ENCODE measurements at places on chromosomes 7 and 10.

DNA sequence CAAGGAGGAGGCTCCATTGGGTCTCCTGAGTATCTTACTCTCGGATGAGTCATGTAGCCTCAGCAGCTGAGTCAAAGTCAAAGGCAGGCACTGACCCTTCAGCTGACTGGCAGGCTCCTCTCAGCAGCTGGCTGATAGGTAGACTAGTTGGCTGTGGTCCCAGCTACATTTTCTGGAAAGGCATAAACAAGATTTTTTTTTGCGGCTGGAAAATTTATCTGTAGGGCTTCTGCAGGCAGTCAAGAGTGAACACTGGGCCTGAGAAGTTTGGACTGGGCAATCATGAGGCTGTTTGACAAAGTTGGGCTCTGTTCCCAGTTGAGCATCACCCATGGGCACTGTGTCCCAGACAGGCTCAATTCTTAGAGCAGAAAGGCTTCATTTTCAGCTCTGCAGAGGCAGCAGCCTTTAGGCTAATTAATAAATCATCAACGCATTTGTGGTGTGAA, 796.2 kb downstream of the CCSER2 start:
- DNase-seq = no peak

GRCh38 chr7:99098824-99099498, 44.9 kb downstream of the SMURF1 start:
- no peak for DNase-seq

DNA sequence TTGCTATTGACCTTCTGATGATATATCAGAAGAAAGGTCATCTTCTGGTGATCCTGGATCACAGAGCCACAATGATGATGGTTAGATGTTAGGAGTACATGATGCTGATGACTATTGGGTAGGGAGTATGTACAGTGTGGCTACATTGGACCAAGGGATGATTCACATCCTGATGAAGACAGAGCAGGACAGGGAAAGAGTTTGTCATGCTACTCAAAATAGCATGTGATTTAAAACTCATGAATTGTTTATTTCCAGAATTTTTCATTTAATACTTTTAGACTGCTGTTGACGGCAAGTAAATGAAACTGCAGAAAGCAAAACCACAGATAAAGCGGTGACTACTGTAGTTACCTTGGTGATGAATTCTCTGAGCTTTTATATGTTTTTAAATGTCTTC, 397.3 kb downstream of the PPP1R3A start:
- DNase-seq = no peak

DNA sequence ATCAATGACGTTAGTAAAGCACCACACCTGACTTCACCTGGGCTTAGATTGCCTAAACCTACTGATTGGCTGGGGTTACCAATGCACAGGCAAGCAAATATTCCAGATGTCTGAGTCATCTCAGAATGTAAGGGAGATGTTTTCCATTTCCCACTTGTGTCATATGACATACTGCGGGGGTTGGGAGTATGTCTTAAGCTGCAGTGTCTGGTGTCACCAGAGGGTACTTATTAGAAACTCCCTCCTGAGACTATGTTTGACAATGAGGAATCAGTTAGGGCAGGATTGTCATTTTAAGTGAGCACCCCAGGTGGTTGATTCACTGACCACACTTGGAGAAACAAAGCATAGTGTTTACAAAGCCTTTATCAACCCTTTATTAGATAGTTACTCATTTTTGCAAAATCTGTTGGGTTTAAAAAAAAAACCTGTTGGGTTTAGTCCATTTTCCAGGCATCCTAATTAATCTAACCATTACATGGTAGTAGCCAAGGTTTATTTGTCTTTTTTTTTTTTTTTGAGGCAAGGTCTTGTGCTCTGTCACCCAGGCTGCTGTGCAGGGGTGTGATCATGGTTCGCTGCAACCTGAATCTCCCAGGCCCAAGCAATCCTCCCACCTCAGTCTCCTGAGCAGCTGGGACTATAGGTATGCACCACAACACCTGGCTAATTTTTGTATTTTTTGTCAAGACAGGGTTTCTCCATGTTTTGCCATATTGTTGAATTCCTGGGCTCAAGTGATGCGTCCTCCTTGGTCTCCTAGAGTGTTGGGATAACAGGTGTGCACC, 72.5 kb downstream of the CDK6 start:
- DNase-seq = no peak

GRCh38 chr7:90607196-90607595, 11.1 kb downstream of the CDK14 start:
- DNase-seq = no peak

- DNase-seq = no peak
Observed at GRCh38 chr10:32400961-32401360, 45.0 kb upstream of the CCDC7 start.

- DNase-seq = no peak
Observed at GRCh38 chr7:47572939-47573757, 8.8 kb downstream of the TNS3 start.

DNA sequence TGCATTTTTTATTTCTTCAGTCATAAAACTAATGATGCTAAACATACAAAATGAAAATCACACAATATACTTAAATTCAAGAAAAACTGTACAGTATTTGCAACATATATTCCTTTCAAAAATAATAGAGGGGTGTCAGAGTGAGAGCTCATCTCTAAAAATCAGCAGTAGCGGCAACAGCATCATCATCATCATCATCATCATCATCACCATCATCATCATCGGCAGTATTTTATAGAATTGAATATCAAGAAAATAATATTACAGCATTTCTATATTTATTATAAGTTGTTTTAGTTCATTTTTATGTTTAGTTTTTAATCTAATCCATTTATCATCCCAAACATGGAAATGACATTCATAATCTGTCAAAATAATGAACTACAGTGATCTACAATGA, 67.4 kb upstream of the PPP1R3A start:
- no peak for DNase-seq

DNA sequence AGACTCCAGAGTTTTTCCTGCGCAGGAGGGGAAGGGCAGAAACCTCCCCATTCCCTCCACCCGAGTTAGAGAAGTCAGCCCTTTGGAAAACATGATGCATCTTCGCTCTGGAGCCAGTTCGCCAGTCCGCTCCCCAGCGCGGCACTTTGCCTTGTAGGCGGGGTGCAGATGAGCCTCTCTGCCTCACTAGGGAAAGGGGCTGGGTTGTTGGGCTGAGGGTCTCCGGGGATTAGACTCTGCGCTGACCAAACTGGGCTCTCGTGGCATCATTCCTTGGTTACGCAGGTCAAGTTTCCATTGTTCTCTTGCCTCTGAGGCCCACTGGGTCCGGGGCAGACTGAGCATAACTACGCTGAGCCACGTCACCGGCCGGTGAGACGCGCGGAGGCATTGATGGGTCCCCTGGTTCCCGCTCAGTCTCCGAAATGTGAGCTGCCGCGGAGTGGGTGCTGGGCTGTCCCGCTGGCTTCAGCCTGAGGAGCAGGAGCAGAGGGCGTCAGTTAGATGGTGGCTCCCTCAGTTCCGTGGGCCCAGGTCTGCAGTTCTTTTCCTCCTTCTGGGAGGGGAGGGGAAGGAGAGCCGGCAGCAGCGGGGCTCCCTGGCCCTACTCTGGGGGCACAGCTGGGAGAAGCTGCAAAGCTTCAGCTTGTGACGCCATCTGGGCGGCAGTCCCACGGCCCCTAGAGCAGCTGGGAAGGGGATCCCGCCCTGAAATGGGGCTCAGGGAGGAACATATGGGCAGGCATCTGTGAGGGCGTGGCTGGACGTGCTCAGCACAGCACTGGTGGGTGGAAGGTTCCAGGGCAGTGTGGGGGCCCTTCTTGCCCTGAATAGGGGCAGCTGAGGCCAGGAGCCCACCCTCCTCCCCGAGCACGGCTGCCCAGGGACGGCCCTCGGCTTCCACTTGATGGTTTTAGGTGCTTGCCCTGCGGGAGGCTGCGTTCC, 121.3 kb upstream of the BTBD16 start:
- no peak for DNase-seq

- no peak for DNase-seq
Observed at GRCh38 chr10:119221201-119221600, 13.8 kb downstream of the GRK5 start.

GRCh38 chr7:76318488-76319353, 16.2 kb downstream of the HSPB1 start:
- DNase-seq = peak; percentile 78

DNA sequence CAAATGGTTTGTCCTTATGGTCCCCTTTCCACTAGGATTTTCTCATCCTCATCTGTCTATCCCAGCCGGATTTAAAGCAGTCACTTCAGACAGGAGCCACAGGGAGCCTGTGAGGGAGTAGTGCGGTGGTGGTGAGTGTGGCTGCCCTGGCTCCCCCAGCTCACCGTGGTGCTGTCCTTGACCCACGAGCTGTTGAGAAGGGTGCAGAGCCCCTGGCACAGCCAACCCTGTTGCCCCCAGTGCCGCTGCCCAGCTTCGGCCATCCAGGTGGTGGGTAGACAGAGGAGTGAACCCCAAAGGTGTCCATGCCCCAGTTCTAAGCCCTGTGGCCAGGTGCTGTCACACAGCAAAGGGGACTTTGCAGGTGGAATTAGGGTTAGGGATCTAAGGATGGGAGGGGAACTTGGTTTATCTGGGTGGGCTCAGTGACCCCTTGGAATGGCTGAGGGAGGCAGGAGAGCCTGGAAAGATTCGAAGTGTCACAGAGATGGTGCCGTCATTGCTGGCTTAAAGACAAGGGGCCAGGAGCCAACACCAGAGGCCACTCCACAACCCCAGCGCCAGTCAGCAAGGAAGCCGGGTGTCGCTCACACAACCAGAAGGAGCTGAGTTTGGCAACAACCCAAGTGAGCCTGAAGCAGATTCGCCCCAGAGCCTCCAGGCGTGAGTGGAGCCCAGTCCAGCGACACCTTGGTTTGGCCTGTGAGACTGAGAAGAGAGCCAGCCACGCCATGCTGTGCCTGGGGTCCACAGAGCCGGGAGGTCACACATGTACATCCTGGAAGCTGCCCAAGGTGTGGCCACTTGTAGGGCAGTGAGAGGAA, 142.4 kb downstream of the ADCY1 start:
- no peak for DNase-seq

DNA sequence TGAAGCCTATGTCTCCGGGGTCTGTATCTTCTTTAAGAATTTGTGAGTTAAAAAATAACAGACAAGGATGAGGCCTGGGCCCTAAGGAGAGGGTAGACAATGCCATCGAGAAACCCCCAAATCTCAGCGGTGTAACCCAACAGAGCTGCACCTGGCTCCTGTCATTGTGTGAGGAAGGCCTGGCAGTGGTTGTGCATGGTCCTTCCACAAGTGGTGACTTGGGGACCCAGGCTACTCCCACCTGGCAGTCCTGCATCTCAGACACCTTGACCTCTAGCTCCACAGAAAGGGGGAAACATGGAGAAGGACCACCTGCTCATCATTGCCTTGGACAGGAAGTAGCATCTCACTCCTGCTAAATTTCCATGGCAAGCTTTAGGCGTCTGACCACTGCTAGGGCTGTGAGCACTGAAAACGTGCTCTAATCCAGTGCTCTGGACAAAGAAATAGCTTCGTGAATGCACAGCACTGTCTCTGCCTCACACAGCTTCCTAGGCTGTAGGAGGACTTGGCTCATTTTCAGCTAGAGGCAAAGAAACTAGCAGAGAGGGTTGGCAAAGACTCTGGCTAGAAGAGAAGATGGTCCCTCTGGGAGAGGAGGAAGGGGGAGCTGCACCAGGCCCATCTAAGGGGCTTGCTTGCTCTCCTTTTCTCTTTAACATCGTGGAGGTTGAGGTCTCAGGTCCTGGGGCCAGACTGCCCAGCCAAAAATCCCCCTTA, 273.9 kb upstream of the ZMIZ1 start:
- DNase-seq = no peak

DNA sequence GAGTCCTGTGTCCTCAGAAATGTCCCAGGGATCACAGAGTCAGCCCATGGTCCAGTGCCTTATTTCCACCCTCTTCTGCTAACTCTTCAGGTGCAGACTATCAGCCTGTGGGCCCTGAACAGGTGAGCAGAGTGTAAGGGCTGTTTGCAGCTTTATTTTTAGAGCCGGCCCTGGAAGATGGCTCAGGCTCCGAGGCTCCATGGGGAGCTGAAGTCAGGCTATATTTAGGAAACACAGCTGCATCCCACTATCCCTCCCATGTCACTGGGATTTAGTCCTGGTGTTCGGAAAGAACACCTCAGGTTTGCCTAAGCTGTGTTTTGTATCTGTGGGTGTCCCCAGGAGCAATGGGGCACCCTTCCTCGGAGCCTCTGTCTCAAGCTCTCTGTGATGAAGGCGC, 126.9 kb downstream of the RPS24 start:
- DNase-seq = no peak

DNA sequence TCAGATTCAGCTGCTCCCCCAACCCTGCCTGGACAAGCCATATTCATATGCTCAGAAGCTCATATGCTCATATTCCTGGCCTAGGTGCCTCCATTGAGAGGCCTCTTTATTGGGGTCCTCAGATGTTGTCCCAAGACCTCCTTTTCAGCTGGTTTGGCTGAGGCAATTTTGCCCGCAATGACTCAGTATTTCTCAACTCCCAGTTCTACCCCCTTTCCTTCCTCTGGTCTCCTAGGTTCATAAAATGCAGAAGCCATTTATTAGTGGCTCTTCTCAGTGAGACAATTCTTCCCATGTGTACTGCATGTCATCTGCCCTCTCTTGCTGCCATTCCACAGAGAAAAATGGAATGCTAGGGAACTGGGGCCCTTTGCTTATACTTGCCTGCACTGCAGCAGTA, 110.7 kb downstream of the INHBA start:
- no peak for DNase-seq

- DNase-seq = no peak
Observed at GRCh38 chr7:135273581-135273980, 39.9 kb downstream of the STRA8 start.

GRCh38 chr10:107952649-107953556, 788.4 kb upstream of the SORCS1 start:
- DNase-seq = no peak

GRCh38 chr7:12711124-12711523, 23.7 kb downstream of the ARL4A start:
- no peak for DNase-seq

DNA sequence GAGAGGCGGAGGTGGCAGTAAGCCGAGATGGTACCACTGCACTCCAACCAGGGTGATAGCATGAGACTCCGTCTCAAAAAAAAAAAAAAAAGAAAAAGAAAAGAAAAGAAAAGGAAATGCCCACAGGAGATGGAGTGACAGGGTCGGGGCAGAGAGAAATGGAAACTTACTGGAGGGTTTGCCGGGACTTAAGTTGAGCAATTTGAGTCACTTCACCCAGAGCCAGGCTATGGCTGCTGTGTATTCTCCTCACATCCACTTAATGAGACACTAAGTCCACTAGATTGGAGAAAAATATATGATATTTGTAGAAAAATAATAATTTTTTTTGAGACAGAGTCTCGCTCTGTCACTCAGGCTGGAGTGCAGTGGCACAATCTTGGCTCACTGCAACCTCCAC, 4.6 kb upstream of the PFKFB3 start:
- DNase-seq = no peak

DNA sequence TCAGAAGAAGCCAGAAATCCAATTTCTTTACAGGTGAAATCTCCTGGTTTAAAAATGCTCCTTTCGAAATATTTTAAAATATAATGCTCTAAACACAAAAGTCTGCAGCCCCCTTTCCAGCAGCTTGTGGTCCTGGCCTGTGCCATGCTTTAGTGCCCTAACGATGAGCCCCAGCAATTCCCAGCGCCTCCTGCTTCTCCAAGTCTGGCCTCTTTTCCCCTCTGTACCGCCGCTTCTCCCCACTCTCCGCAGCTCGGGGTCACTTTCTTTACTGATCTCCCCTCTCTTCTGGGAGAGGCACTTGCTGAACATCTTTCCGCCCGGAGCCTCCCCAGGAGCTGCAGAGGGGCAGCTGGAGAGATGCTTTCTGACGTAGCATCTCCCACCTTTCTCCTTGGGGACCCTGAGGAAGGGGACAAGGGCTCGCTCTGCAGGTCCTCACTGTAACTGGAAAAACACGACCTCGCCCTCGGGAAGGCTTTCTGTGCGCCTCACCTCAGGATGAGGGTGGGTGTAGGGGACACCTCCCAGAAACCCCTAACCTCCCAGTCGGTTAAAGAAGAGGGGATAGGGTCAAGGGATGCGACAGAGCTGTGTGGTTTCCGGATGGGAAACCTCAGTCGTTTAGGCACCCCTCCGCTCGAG, 565 bp upstream of the INA start:
- no peak for DNase-seq

Measured in CD4-positive, alpha-beta T cell treated with Interleukin-2 at 100 ng/mL for 4 hours (primary cell).